ENCODE measurements at places on chromosomes 4 and X.

GRCh38 chr4:183636923-183637322, 22.1 kb downstream of the RWDD4 start:
- DNase-seq, result no peak

- DNase-seq, result no peak
Measured at GRCh38 chrX:111372086-111372485, 39.9 kb downstream of the DCX start.

DNA sequence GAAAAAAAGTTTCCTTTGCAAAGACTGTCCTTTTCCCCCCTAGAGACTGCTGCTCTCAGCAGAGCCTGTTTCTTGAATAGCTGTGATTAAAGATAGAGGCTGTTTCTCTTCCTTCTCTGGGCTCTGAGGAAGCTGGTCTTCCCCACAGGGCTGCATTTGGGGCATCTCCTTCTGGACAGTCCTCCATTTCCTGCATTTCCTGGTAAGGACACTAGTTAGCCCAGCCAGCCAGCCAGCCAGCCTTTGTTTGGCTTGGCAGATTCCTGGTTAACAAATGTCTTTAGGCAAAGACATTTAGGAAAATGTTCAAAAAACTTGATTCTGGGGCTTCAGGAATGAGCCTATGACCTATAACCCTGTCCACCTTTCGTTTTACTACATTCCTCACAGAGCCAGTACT, 34.0 kb upstream of the PLAC1 start:
- DNase-seq, result no peak

GRCh38 chr4:28117084-28117682, 1256.5 kb downstream of the STIM2 start:
- no peak for DNase-seq

DNA sequence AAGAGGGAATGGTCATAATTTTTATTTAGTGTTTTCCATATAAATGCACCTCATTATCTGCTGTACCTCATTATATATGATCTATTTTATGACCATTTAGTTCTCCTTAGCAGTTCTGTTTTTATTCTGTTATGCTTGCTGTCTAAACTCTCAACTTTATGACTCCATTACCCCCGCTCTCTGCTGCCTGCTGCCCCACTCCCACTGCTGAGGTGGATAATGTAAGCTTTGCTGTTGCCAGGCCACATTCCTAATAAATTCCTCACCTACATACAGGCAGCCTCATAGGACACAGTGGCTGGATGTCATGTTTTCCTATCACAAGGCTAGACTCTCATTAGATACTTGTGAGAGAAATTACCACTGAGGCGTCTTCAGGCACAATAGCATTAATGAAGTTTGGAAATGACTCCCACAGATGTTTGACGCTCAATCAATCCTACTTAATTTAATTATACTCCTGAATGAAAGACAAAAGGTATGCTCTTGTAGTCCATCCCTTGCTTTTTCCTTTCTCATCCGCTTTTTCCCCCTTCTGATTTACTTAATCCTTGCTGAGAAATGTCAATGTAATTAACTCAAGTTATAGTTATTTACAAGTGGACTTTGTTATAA, 497.5 kb upstream of the IGFBP7 start:
- no peak for DNase-seq

DNA sequence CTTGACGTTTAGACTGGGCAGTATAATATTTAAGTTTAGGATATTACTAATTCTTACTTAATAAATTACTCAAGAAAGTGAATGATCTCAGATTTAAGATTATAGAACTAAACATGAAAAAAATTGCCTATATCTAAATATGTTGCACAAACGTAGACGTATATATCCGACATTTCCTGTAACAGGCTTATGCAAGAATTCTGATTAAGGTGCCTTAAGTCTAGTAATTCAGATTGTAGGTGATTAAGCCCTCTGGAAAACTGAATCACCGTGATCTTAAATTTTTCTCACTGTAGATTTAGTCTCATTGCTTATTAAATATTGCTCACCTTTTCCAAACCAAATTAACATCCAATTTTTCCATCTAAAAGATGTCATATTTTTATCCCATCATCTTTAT, 24.0 kb downstream of the ATXN3L start:
- no peak for DNase-seq

DNA sequence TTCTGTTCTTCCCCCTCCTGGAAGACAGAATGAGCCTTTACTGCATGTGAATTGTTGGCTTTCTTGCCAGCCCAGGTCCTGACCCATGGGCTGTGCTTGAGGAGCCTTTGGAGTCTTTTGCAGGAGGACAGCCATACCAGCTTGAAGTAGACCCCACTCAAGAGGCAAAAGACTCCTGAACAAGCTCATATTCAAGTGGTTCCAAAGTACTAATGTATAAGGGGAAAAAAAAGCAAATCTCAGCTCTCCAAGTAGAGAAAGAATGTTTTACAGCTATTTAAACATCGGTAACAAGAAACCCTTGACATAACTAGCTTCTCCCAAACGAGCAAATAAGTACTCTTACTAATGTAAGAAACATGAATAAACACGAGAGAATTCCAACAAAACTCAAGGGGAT, 174.9 kb upstream of the MXRA5 start:
- DNase-seq, result no peak

DNA sequence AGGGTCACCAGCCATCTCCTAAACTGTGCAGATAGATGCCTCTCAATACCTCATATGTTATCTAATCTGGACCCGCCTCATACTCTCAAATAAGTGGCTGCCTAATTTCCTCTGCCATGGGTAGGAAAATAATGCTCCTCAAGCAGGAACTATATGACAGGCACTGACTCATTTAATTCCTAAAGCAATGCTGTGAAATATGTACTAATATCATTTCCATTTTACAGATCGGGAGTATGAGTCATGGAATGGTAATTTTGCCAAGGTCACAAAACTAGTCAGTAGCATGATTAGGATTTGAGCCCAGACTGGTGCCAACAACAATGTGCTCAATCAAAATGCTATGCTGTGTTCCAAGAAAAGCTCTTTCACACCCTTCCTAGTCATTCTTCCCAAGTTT, 3.0 kb upstream of the NXT2 start:
- no peak for DNase-seq

DNA sequence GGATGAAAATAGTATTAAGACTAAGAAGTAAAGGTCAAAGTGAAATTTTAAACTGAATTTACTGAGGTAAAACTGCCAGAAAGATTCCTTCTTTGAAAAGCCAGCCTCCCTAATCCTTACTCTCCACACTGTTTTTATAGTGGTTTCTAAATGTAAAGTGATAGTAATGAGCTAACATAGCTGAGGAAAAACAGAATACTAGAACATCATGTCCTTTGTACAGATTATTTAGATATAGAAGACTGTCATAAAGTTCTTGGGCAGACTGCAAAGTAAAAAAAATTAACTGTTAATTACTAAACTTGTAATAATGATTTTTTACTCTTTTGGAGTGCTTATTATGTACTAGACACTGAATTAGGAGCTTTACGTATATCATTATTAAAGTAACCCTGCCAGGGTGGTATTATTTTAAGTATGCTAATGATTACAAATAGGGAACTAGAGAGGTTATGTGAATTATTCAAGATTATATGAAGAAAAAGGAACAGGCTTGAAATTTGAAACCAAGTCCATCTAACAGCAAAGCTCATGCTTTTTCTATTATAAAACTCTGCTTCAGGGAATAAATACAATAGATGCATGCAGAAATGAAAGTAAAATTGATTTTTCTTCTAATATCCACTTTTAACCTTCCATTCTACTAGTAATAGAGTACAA, 150.5 kb downstream of the TBCK start:
- DNase-seq, result no peak

DNA sequence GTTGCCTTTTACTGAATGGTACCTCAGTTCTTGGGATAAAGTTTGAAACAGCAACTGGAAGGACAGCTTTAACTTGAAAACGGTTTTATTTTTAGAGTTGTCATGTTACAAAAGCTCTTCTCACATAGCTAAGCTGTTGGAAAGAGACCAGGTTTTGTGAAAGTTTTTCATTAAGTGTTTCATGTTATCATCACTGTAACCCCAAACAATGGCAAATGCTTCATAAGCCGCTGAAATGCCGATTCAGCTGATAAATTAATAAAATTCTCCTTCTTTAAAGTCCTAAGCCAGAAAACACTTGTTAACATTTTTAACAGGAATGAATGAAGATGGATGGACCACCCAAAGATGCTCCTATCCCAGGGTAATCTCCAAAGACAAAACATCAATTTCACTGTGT, 76.1 kb upstream of the IRF2 start:
- DNase-seq, result no peak

- DNase-seq, result no peak
Measured at GRCh38 chr4:46674326-46674725, 234.7 kb downstream of the COX7B2 start.

DNA sequence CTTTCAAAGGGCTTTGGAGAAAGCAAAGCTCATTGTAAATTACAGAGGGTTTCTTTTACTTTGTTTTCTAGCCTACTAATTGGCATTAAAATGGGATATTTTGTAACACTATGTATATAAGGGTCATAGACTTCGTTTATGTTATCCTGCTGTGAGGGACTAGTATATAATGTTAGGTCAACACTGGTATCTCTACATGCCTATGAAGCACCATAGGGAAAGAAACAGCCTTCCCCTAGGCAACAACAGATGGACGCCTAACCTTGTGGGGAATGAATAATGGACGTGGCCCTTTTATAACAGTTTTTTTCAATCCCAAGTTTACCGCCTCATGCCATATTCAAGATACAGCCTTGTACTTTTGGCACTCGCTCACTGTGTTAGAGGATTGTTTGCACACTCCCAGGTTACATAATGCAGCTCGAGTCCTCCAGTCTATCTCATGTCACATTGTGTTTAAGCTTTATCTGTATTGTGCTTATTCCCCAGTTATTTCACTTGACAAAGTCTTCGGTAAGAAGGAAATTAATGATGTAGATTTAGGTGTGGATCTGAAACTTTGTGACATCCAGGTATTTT, 711.0 kb downstream of the RPA4 start:
- no peak for DNase-seq

GRCh38 chr4:568962-569361, 7.1 kb downstream of the TMEM271 start:
- DNase-seq, result no peak

- peak; percentile 90 for DNase-seq
Measured at GRCh38 chr4:41882625-41883347, 52.4 kb upstream of the TMEM33 start.

DNA sequence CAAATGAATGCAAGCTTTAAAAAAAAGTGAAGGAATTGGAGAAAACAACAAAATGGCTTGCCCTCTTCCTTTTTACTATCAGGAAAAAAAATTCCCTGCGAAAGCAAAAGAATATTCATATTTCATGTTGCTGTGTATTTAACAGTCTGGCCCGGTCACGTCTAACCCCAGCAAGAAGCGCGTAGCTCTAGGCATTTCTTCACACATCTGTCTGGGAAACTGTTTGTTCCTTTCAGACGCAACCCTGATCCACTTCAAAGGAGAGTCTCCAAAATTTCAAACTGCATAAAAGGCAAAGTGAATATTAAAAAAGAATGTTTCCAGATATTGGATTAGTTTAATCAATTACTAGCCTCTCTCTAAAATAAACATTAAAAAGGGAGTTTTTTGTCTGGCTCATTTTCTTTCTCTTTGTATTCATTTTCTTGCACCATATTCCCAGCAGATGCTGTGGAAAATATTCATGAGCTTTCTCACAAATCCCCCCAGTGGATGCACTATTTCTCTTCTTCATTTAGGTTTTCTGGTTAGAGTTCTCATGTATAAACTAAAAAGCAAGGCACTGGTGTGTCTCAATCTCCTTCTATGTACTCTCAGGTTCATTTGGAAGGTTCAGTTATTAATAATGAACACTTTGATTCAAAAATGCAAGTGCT, 145.3 kb downstream of the MID1 start:
- no peak for DNase-seq

DNA sequence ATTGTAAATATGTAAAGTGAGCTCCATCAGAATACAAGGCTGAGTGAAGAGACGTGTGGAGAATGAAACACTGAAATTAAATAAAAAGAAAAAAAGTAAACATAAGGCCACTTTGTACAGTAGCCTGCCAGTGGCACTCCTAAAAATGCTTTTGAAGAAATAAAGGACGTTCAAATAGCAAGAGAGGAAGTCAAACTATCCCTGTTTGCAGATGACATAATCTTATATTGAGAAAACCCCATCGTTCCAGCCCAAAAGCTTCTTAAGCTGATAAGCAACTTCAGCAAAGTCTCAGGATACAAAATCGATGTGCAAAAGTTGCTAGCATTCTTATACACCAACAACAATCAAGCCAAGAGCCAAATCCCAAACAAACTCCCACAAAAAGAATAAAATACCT, 24.2 kb downstream of the RASSF6 start:
- DNase-seq, result no peak

DNA sequence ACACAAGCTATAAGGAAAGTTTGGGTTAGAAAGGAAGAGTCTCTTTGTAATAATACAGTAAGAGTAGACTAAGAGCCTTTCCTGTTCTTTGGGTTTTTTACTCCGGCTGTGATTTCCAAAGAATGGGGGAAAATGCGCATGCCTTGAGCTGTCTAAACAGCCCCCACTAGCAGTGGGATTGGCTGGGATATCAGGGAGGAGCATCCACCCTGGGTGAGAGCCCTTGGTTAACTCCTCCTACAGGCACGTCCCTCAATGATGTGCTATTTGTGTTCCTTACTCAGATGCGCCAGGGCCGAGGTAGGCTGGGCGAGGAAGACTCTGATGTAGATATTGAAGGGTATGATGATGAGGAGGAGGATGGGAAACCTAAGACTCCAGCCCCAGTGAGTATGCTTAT, 74.0 kb upstream of the OGT start:
- DNase-seq, result no peak

DNA sequence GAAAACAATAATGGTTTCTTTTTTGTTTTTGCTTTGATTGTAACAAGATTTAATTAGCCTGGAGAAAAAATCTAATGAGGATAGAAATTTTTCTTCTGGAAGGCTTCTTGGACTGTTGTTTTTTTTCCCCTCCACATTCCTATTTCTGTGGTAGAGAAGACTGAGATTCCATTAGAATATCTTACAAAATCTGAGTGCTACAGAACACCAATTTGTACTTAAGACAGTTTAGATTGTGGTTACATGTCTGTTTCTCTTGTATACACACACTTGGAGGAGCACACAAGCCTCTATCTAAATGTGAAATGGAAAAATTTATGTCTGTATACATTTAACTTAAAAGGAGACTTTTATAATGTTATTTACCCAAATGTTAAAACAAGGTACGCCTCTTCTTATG, 176.9 kb upstream of the ARSJ start:
- DNase-seq, result no peak

GRCh38 chr4:176601124-176601523, 191.6 kb downstream of the VEGFC start:
- DNase-seq, result no peak

DNA sequence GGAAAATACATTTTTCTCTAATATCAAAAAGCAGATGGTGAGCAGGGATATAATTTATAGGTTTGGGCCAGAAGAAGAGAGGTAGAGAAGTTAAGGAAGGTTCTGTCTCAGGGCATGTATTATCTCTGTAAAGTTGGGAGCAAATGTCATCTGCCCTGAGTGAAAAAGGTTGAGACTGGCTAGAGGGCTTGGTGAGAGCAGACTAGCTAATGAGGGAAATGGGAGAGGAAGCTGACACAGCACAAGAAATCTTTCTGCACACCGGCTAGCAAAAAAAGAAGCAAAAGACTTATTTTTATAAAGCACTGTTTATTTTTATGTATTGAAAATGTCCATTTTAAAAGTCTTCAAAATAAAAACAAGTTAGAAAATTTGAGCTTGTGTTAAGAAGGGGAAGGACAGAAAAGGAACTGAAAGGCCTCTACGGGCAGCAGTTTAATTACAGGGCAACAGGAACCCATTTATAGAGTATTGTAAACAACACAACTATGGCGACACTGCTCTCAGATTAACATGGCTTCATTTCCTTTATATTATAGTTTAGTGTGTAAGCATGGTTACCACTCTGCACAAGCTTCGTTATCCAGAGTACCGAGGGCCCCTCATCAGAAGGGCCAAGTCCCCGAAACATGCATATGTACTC, 17.4 kb downstream of the CD40LG start:
- no peak for DNase-seq
